ENCODE measurements at places on chromosomes 13 and 19.

DNA sequence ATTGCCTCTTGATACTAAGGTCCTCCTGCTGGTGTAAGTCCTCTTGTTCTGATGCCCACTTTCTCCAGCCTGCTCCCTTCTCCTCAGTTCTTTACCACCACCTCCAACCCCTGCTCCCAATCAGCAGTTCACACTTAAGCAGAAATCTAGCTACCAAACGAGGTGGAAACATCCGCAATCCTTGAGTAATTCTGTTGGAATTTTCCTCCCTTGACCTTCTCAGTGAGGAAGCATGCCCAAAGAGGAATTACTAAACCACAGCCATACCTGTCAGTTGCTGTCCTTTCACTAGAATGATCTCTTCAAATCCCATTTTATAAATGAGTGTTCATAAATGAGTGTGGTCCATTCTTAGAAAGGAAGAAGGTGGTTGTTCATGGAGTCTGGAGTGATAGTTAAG is 289.9 kb downstream of the DACH1 start:
- no peak for DNase-seq

DNA sequence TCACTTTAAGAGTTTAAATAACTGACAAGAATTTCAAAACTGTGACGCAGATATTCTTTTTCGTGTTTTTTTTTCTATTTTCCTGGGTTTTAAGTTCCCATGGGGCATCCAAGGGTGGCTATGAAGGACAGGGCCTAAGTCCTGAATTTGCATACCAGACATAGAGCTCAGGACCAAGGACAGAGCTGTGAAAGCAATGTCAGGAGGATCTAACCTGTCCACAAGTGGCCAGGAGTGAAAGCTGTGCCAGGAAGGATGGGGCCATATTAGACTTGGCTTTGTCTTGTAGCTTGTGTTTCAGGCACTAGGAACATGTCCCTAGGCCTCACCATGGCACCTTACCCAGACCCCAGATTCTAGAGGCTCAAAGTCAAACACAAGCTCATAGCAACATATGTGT is 289.4 kb upstream of the MIR17HG start:
- DNase-seq: no peak

GRCh38 chr13:73177916-73178565 is 119.2 kb downstream of the KLF5 start:
- no peak for DNase-seq

DNA sequence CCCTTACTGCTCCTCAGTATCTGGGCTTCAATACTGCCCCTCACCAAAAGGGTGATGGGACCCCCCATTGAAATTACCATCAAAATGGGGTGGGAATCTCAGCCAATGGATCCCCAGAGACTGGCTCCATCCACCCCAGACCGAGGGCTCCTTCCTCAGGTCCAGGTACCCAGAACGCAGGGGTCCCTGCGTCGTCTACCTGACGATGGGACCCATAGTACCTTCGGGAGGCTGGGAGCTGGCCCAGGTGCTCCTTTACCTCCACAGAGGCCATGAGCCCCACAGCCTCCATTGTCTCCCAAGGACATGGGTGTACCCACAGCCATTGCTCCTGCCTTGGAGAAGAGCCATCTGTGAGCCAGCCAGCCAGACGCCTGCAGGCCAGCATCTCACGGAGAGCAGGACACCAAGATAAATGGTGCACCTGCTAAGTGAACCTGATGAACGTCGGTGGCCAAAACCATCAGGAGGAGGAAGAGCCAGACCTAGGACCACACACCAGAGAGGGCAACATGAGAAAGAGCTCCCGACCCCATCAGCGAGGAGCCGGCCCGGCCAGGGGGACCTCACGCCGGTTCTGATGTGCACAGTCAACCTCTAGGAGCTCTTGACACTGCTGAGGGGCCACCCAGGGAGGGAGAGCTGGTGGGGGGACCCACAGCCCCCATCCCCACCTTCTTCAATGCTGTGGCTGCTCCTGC is 156.8 kb upstream of the SOX1 start:
- no peak for DNase-seq

GRCh38 chr13:33434676-33435075 is 149.1 kb upstream of the STARD13 start:
- no peak for DNase-seq

GRCh38 chr19:19643158-19644053 is at the start of gene GMIP:
Gene GMIP, minus strand, starts transcription at chr19:19643657. Its CDS starts 128 bp downstream, at chr19:19643529.
- no peak for DNase-seq
